ENCODE measurements at places on chromosomes 2 and 18.

DNA sequence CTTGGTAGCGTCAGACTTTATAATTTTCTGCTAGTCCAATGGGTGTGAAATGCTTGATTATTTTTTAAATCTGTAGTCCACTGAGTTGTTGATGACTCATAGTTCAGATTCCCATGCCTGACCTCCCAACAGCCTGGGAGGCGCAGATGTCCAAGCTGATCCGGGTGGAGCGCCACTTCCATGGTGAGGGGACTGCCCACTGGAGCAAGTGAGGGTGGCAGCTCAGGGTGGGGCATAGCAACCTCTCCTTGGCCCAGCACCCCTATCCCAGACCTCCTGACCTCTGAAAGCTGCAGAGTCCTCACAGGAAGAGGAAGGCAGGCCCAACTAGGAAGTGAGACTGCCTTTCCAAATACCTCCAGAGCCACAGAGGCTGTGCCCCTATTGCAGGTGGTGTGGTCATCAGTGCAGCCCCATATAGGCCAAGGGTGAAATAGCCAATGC is 4.4 kb downstream of the MAL start:
- DNase-seq = no peak

DNA sequence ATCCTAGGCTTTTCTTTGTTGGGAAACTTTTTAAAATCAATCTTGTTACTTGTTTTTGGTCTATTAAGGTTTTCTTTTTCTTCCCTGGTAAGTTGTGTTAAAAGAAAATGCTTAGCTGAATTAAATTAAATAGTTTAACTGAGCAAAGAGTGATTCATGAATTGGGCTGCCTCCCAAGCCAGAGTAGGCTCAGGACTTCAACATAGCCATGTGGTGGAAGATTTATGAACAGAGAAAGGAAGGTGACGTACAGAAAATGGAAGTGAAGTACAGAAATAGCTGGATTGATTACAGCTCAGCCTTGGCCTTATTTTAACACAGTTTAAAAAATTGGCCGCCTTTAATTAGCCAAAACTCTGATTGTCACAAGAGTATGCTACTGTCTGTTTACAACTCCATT is 27.9 kb upstream of the GALNT5 start:
- DNase-seq = no peak

GRCh38 chr18:79708412-79708811 is 28.8 kb downstream of the CTDP1 start:
- no peak for DNase-seq

- no peak for DNase-seq
These were observed 427.7 kb downstream of the TGIF1 start for GRCh38 chr18:3877678-3878077.

- DNase-seq = no peak
These were observed 125.2 kb upstream of the GAREM1 start for GRCh38 chr18:32595832-32596231.

DNA sequence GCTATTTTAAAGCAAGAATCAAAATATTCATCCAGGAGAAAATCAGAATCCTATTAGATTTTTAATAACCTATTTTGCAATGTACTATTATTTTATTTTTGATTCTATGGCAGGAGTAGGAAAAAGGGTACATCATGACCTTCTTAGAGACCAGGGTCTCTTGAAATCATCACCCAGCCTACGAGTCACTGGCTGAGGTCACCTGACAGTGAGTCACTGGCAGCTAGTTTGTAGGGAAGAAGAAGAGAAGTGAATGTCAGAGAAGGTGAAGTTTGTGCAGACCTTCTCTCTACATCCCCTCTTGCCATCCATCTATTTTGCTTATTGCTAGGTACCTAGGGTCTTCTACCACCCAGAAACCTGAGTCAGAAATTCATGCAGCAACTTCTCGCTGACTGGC is 144.2 kb downstream of the ALK start:
- no peak for DNase-seq

DNA sequence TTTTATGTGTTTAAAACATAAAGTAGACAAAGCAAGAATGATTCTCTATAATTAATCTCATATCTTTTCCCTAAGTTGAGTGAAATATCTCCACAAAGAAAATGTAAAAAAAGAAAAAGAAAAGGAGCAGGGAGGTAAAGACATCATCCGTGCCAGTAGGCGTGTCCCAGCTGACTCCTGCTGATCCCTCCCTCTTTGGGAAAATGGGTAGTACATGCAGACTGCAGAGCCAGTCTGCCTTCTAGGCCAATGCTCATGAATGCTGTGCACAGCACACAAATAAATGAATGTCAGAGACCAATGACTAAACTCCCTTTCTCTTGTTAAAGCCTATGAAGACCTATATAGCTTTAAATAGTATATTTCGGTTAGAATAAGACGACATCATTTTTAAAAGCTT is 64.7 kb downstream of the RAPH1 start:
- DNase-seq = no peak

DNA sequence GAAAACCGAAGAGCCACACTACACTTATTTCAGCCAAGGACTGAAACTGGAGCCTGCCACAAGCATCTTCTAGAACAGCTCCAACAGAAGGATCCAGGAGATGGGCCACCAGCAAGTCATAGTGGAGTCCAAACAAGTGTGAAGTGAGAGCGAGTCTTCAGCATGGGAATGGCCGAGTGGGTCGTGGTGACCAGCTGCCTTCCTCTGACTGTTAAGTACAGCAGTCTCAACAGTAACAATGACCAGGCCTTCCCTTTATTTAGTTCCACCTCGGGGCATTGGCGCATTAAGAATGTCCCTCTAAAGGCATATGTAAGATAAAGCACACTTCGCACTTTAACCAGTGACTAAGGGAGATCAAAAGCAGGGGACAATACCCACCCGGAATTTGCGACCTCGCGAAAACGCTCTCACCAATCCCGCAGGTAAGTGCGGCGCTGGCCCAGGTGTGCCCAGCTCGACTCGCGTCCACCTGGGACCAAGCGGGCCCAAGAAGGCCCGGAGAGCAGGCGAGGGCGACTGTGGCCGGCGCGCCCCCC is 1.1 kb downstream of the L3MBTL4 start:
- DNase-seq = no peak

GRCh38 chr18:73980289-73980979 is 167.2 kb downstream of the FBXO15 start:
- DNase-seq = no peak

DNA sequence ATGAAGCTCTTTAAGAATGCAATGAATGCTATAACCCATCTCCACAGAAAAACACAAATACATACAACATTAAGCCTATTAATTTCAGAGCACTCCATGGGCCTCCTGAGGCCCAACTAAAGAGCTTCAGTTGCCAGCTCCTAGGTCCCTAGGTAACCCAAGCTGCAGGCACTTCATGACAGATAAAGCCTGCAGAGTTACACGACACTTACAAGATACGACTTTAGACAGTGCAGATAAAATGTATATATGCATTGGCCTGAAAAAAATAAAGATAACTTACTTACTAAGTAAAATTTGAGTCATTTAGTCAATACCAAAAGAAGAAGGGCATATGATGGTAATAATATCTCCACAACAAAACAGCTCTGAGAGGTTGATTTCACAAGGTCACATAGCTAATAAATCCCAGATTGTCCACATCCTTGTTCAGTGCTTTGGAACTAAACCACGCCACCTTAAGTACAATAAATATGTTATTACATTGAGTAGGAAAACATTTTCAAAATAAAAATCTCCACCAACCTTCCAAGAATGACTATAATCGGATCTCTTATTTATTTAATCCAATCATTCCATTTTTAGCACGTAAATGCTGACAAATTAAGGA is 3.4 kb downstream of the MAP4K3 start:
- DNase-seq = no peak

DNA sequence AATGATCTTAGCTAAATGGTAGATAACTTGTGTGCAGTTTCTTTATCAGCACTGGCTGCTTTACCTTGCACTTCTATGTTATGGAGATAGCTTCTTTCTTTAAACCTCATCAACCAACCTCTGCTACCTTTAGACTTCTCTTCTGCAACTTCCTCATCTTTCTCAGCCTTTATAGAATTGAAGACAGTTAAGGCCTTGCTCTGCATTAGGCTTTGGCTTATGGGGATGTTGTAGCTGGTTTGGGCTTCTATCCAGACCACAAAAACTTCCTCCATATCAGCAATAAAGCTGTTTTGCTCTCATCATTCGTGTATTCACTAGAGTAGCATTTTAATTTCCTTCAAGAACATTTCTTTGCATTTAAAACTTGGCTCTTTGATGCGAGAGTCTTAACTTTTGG is 123.7 kb downstream of the PIK3C3 start:
- no peak for DNase-seq

GRCh38 chr2:67455219-67456142 is 58.3 kb downstream of the ETAA1 start:
- no peak for DNase-seq

DNA sequence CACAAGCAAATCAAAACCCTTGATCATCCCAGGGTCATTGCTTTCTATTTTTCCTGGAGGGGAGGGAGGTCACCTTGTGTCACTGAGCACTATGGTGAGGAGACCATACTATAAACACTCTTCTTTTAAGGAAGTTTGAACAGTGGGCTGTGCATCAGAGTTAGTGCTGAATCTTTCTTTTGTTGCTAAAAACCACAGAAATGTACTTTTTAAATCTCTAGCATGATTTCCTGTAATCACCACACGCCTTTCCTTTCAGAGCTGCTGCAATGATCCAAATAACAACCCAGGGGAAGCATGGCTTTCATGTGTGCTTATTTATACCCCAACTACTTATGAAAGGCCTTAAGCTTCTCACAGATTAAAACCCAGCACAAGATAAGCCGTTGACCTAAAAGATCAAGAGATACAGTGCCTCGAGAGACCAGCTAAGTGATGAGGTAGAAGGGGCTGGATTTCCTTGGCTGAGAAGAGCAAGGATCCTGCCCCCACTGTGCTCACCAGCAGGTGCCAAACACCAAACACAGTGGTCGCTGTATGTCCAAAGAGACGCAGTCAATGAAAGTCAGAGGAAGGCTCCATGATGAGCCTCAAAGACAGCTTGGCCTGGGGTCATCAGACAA is 34.7 kb downstream of the TRABD2A start:
- no peak for DNase-seq

DNA sequence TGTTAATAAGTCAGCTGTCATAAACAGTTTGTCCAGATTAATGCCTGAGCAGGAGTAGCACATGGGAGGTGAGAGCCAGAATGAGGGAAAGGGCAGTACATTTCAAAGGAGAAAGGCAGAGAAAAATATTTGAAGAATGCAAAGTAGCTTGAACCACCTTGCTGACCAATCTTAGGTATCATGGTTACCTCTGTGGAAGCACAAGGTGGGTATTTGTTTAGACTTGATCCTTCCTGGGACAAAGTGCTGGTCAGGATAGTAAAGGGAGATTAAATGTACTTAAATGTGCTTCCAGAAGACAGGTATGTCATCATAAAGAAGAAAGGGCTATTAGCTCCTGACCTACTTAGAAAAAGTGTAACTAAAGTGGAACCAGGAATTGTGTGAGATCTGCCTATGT is 105.0 kb downstream of the LRRTM1 start:
- no peak for DNase-seq

DNA sequence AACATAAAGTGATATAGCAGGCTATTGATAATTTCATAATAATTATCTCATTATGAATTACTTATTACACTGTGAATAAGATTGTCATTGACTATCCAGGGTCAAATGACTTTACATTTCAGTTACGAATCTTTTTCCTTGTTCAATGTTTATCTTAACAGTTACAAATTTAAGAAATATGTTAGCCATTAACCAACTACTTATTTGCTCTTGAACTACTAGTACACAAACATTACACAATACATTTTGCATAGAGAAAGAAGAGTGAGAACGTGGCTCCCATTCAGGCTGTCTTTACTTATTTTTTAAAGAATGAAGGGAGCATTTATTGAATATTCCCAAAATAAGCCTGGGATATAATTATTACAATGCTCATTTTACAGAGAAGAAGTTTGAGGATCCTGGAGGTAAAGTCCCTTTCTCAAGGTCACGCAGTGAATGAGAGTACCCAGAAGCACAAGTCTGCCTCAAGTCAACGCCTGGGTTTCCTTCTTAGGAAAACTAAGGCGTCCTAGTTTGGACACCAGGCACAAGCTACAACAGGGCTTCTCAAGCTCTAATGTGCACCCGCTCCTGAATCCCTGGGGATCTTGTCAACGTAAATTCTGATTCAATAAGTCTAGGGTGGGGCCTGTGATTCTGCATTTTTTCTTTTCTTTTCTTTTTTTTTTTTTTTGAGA is 164.2 kb downstream of the FIGN start:
- no peak for DNase-seq

DNA sequence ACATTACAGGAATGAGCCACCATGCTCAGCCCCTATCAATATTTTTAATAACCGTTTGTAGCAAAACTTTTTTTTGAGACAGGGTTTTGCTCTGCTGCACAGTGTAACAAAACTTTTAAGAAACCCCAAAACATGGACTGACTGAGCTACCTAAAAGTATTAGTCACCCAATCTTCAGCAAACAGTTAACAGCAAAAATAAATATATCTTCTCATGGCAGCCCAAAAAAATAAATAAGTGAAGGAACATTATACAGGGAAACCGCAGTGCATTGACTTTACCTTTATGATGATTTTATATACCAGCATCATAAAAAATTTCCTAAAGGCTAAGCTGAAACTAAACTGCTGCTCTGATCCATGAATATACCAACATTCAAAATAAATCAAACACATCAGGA is 424.6 kb downstream of the METTL4 start:
- DNase-seq = no peak

- no peak for DNase-seq
These were observed 276.9 kb downstream of the ZNF804A start for GRCh38 chr2:184875212-184875611.

GRCh38 chr18:78693429-78693828 is 286.2 kb upstream of the SALL3 start:
- no peak for DNase-seq

- no peak for DNase-seq
These were observed 7.9 kb downstream of the NEDD4L start for GRCh38 chr18:58051765-58052460.

- DNase-seq = peak; percentile 47
These were observed 64.1 kb downstream of the DTNA start for GRCh38 chr18:34773961-34774766.

- no peak for DNase-seq
These were observed 30.2 kb downstream of the LIMS1 start for GRCh38 chr2:108564510-108564909.

GRCh38 chr18:32730620-32731091 is 42.2 kb downstream of the KLHL14 start:
- no peak for DNase-seq

GRCh38 chr2:11558214-11558886 is 24.5 kb downstream of the GREB1 start:
- DNase-seq = no peak

- DNase-seq = no peak
These were observed 175.5 kb upstream of the MGAT5 start for GRCh38 chr2:134078354-134078753.

All from omental fat pad (tissue), 4 donors.